ENCODE measurements at places on chromosomes 11 and 22.

DNA sequence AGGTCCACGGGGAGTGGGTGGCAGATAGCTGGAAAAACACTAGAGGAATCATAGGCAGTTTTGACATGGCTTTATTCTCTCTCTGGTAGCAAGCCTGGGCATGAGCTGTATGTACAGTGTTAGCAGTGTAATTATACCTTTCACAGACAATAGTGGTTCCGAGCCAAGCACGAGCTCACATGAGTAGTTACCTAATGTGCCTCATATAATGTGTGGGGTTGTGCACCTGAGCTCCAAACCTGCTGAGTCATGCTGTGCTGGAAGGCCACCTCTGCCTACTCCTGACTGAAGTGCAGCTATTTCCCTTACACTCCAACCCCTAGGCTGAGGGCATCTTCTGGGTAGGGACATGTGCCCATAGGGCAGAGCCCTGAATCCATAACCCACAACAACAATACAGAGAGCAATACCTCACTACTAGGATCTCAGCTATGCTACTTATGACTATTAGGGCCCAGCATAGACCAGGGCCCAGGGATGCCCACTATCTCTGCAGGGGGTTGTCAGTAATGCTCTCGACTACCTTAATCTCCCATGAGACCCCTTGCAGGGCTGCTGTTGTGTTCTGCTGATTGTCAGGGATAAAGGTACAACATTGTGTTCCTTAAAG is 432.1 kb downstream of the DYNC2H1 start:
- peak; percentile 16 for DNase-seq

GRCh38 chr11:1682225-1682905 is 14.6 kb upstream of the KRTAP5-6 start:
- no peak for DNase-seq

DNA sequence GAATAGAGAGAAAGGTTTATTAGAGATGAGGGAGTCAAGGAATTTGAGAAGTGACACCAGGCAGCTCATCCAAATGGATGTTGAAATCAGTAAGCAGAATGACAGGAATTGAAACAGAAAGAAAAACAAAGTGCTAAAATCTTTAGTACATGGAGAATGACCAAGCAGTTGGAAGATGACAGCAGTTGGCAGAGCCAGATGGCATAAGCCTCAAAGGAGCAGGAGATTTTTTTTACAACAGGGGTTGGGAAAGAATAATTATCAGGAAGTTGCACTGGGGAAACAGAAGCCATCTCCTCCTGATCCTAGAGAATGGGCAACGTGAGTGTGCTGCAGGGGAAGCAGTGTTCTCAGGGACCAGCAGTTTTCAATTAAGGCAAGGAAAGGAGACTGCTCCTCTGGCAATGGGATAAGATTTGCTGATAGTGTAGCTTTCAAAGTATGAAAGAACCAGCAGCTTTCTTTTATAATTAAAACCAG is 28.9 kb downstream of the RAB39A start:
- no peak for DNase-seq

- DNase-seq = peak; percentile 75
Measured at GRCh38 chr11:65204646-65205601, 23.2 kb downstream of the CAPN1 start.

DNA sequence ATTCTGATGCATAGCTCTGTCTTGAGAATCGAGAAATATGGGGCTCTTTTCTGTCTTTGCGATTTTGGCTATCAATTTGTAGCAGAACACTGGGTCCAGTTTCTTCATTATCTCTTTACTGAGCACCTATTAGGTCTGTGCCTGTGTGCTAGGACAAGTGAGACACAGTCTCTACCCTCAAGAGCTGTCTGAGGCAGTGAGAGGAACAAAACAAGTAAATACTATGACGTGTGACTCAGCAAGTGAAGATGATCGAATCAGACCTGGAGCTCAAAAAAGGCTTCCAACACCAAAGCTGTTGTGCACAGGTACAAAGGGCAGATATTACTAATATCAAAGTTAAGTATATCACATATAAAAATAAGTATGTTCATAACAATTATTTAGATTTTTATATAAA is 52.4 kb downstream of the LGR4 start:
- peak; percentile 89 for DNase-seq

GRCh38 chr11:9008011-9008550 is 4.3 kb upstream of the NRIP3 start:
- DNase-seq = peak; percentile 12

GRCh38 chr11:3000032-3000961 is 8.2 kb upstream of the NAP1L4 start:
- DNase-seq = no peak

- DNase-seq = no peak
Measured at GRCh38 chr11:116595305-116595880, 177.4 kb downstream of the BUD13 start.

GRCh38 chr22:39185601-39186012 is 33.1 kb upstream of the CBX7 start:
- DNase-seq = no peak
